A549 treated with dexamethasone at 1 μM for 4 hours (cell line): ENCODE measurements at places on chromosomes 2 and 18. TPM values are rescaled to one million over a fixed set of nuclear protein-coding genes. Genes with fewer than 3 reads are reported as not detected.

Gene CCDC148
- 0.14 to 0.35 TPM (median 0.28 TPM) in 5 replicates for total RNA-seq

Gene SYT4
- not detected in 5 replicates for total RNA-seq

Gene KANSL3
- 18.2 to 24.8 TPM (median 22.0 TPM) in 5 replicates for total RNA-seq

Gene KCNJ3
- not detected in 5 replicates for total RNA-seq

Gene LAMA3
- 45.2 to 74.1 TPM (median 63.0 TPM) in 5 replicates for total RNA-seq

Gene RGPD4
- 0.02 to 0.07 TPM (median 0.04 TPM) in 5 replicates for total RNA-seq

Gene MBD2
- total RNA-seq: 41.2 to 50.7 TPM (median 46.6 TPM) in 5 replicates
